Progenitor cell of endocrine pancreas (in vitro differentiated cells): ENCODE measurements at places on chromosomes 1 and 21. TPM values are rescaled to one million over a fixed set of nuclear protein-coding genes. Genes with fewer than 3 reads are reported as not detected.

GRCh38 chr1:158014731-158015320 lies 21.4 kb downstream of the KIRREL1 start:
- no peak for DNase-seq

DNA sequence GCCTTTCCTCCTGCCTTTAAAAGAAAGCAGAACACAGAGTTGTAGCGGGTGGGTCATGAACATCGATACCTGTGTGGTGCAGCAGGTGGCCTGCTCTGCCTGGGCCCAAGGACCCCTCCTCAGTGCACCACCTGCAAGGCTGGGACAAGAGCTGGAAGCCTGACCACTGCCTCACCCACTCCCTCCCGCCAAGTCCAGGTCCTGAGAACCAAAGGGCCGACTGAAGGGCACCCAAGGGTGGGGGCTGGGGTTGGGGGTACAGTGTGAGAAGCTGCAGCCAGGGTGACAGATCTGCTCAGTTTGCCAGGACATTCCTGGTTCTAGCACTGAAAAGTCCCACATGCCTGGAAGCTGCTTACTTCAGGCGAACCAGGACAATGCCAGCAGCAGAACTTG lies 36.1 kb downstream of the NTPCR start:
- DNase-seq, result no peak

- no peak for DNase-seq
Measured at GRCh38 chr1:238681451-238681850, 704.9 kb upstream of the CHRM3 start.

DNA sequence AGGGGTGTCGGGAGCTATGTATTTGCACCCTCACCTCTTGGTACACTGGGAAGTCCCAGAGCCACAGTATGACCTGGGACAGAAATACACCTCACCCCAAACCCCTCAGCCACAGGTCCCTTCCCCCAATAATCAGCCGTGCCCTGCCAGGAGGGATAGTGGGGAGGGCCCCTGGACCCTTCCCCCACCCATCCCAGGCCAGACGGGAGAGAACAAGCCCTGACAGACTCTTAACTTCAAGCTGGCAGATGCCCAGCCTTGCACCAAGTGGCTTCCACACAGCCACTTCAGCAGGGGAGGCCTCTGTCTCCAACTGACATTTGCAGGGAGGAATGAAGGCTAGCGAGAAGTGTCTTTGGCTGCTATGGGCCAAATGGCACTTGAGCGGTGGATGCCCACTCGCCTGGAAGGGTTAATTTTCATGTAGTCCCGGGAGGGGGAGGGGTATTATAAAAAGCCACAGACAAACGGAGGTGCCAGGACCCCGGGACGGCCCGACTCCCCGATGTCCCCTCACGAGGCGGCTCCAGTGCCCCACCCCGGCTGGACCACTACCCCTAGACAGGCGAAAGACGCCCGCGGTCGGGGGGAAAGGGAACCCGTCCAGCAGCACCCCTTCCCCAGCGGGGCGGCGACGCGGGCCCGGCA lies 495 bp downstream of the SYNC start:
- no peak for DNase-seq

- no peak for DNase-seq
Measured at GRCh38 chr1:221239792-221240191, 360.5 kb downstream of the HLX start.

DNA sequence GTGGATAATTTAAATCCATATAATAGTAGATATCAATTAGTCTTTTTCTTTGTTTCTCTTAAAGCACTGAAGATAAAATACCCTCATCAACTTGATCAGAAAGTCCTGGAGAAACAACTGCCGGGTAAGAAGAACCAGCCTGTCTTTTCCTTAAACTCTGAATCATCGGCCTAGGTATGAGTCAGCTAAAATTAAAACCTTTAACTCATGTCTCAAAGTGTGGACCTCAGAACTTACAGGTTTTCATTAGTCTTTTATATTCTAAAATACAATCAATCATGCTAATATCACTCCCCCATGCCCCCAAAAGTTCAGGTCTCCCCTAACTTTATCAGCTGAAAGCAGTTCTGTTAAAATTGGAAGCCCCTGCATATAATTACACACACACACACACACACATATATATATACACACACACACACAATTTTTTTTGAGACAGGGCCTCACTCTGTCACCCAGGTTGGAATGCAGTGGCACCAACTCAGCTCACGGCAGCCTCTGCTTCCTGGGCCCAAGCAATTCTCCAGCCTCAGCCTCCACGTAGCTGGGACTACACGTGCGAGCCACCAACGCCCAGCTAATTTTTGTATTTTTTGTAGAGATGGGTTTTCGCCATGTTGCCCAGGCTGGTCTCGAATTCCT lies 61.3 kb downstream of the B3GALNT2 start:
- no peak for DNase-seq

The OR2L2 gene
- 0.14 and 0.22 TPM in 2 replicates for total RNA-seq

The HHAT gene
- 13.7 and 14.7 TPM in 2 replicates for total RNA-seq

The MCOLN3 gene
- total RNA-seq, result 23.7 and 27.5 TPM in 2 replicates

The HES3 gene
- total RNA-seq, result not detected in 2 replicates

The DIPK1A gene
- 6.9 and 7.5 TPM in 2 replicates for total RNA-seq
